ENCODE measurements at places on chromosomes 4 and X.

DNA sequence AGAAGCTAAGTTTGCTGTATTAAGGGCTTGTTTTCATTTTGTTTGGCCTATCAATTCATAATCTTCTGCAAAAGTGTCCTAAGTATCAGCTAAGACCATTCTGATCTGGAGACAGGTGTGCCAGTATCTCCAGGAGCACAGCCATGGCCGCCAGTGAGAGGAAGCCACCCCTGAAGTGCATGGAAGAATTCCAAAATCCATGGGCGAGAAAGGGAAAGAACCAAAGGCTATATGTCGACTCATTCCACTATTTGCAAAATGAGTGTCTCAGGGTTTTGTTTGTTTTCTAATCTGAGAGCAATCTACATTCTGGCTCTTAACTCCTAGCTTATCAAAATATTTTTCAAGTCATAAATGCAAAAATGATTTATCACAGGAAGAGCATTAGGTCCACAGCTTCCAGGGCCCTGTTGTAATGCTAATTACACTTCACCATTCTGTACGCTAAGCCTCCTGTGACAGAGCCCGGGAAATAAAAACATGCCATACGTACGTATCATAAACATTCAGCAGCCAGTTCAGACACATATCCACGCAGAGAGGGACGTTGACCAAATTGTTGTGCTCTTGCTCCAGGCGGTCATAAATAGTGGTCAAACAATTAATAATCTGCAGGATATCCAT, 137.3 kb upstream of the FTHL17 start:
- no peak for DNase-seq

GRCh38 chr4:10998846-10999245, 314.3 kb upstream of the CLNK start:
- no peak for DNase-seq

- DNase-seq = no peak
Measured at GRCh38 chrX:47540754-47541538, 20.1 kb upstream of the ARAF start.

- DNase-seq = no peak
Measured at GRCh38 chr4:119317990-119318389, 3.9 kb downstream of the FABP2 start.

DNA sequence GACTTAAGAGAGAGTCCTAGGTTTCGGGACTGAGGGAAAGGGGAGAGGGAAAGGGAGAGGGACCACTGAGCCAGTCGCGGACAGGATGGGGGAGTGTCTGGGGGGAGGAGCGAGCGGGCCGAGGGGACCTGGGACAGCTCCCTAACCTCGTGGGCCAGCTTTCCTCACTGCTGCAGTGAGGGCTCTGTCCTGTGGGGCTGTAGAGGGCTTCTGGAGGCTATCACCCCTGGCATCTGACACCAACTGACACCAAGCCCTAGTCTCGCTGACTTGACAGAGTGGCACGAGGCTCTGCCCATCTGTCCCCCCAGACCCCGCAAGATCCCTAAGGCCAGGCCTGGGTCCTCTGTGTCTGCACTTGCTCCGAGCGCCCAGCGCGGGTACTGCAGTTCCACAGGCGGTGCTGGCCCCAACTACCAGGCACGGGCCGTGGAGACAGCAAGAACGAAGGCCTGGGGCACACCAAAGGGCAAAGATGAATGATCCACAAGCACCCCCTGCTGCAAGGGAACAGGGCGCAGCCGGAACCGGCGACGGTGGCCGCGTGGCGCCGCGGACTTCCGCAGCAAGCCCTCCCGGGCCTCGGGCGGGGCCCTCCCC, 465 bp downstream of the HAUS7 start:
- no peak for DNase-seq

GRCh38 chr4:120853161-120853935, 69.2 kb downstream of the PRDM5 start:
- DNase-seq = no peak

- no peak for DNase-seq
Measured at GRCh38 chr4:76957004-76957738, 7.6 kb downstream of the SEPTIN11 start.

- DNase-seq = no peak
Measured at GRCh38 chrX:39381422-39381821, 580.2 kb downstream of the MID1IP1 start.

DNA sequence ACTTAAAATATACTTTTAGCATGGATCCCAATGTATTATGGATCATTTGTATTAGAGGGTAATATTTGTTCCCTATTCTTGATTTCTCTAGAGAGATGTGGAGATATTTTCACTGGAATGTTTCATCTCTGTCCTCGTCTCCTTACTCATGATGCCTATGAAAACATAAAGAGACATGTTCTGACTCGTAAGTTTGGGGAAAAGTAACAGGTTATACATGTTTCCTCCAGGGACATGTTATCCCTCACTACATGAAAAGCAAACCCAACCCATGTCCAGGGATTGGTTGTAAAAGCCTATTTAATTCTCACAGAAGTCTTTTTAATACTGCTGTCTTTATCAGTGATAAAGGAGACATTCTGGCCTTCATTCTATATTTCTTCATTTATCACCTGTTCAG, 621.4 kb downstream of the GABRG1 start:
- no peak for DNase-seq

DNA sequence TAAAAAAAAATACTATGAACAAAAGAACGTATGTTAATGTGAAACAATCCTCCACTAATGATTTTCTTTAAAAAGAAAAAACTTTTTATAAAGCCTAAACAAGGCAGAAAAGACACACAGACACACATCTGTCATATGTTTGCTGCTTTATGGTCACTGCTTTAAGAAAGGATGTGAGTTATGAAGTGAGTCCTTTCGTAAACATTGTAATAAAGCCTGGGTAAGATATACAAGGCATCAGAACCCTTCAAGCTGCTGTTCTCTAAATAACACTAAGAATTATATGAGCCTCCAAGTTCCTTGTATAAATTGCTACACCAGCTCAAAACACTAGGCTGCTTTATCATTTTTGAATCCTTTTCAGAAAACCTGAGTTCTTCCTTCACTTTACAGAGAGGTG, 81.6 kb downstream of the FBXO8 start:
- DNase-seq = no peak

- no peak for DNase-seq
Measured at GRCh38 chrX:13692771-13693231, 3.9 kb downstream of the RAB9A start.

DNA sequence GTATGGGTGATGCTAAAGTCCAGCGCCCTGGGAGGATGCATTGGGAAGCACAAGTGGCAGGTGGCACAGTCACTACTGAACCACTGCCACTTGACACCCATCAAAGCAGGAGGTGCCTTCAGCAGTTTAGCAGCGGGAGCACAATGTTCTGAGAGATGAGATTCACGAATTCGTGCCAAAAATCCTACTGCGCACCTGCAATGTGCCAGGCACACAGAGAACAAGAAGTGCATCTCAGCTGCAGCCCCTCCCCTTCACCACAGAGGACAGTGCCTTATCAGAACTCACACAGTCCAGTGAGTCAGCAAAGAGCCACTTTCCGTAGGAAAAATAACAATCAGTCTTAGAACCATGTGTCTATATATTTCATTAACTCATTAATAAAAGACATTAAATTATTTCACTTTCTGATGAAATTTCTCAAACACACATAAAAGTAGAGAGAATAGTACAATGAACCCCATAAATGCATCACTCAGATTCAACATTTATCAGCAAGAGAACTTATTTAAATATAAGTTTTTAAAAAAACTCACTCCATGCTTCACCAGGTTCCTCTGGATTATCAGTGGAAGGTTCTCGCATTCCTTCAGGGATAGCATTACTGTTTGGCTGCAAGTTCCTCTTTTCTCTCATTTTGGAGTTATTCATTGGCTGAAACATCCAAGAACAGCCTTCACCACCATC, 47.0 kb downstream of the BEND2 start:
- no peak for DNase-seq

DNA sequence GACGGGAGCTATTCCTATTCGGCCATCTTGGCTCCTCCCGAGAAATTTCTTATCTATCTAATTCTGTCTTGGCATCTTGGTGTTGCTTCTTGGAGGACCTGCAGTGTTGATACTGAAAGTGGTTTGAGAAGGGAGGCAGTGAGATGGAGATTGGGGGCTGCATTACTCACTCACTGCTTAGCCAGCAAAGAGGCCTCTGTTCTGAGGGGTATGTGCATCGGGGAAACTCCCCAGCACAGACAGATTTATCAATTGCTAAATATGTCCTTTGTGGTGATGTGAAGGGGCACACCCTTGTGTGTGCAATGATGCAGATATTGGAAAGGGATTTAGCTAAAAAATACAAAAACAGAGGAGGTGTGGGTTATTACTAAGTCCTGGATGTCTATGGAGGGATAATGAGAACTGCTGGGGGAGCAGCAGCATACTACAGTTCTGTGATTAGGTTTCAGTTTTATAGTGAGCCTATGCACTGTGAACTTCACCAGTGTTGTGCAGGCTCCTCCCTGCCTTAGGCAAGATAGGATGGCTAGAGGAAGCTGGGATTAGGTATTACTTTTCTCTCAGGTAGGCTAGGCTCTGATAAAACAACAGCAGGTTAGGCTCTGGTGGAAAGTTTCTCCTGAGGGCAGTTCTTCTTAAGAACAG, 279.0 kb downstream of the HS3ST1 start:
- DNase-seq = no peak

DNA sequence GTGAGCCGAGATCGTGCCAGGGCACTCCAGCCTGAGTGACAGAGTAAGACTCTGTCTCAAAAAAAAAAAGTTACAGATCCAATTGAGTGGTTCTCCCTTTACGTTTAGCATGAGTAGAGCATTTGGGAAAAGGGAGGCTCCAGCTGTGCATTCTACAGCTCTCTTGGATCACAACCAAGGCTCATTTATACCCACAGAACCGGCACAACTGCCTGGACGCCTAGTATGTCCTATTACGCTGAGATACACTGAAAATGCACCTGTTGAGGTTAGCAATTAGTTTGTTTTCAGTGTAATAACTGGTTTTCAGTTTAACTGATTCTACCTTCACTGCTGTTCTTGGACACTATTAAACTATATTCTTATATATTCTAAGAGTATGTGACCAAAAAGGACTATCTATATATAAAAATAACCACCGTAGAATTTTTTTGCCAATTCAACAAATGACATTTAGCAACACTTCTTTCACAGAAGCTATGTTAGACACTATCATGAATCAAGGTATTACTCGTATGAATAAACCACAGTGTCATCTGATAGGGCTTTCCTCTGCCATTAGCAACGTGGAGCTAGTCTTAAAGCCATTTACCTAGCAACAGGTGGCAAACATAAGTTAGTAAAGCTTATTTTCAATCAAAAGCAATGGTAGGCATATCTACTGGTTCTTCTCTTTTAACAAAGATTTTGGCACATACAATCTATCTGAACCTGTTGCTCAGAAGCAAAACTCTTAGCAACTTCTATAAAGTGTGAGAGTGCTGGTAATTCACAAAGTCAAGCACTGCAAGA, 3.6 kb downstream of the OTUD4 start:
- no peak for DNase-seq

DNA sequence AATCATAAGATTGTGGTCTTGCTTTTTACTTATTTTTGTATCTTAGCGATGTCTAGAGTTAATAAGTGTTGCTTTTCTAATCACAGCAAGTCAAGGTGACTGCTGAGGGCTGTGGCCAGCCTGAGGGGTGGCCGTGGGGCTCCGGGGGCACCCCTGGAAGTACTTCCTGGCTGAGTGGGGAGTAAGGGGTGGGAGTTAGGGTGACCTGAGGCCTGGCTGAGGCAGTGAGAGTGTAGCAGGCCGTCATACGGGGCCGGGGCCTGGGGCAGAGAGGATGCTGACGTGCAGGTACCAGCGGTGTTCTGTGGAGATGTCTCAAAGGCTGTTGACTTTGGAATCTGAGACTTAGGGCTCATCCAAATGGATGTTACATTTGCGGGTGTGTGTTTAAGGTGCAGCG, 29.3 kb downstream of the PIGG start:
- DNase-seq = no peak

GRCh38 chrX:19912-20571, 261.1 kb upstream of the PLCXD1 start:
- DNase-seq = no peak

DNA sequence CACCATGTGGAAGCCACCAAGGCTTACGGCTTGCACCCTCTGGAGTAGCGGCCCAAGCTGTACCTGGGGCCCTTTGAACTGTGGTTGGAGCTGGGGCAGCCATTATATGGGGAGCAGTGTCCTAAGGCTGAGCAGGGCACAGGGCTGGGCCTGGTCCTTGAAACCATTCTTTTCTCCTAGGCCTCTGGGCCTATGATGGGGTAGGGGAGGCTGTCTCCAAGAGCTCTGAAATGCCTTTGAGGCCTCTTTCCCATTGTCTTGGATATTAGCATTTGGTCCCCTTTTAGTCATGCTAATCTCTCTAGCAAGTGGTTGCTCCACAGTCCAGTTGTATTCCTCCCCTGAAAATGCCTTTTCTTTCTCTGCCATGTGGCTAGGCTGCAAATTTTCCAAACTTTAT, 96.4 kb upstream of the ARX start:
- DNase-seq = no peak

- no peak for DNase-seq
Measured at GRCh38 chrX:136210243-136210642, 41.0 kb downstream of the MAP7D3 start.

GRCh38 chrX:49184294-49185281, 1.6 kb downstream of the PRICKLE3 start:
- DNase-seq = no peak

DNA sequence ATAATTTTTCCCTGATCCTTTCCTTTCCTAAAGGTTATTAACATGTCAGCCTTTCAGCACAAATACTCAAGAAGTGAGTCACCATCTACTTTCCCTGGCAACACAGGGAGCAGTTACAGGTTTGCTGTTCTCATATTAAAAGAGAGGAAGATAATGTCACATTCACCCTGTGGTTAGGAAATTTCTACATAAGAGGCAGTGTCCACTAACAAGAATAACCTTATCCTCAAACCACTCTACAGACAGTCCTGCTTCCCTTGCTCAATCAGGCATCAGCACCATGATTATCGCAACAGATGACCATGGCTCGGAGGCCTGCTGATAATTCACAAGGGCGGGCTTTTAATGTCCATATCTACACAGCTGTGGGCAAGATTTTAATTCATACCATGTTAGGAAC, 30.9 kb downstream of the RNF150 start:
- no peak for DNase-seq

- DNase-seq = no peak
Measured at GRCh38 chr4:188606635-188607034, 467.4 kb downstream of the TRIML1 start.

GRCh38 chr4:90095000-90095399, 32.2 kb upstream of the CCSER1 start:
- no peak for DNase-seq

GRCh38 chr4:69855822-69856221, 4.1 kb downstream of the SULT1E1 start:
- DNase-seq = no peak

DNA sequence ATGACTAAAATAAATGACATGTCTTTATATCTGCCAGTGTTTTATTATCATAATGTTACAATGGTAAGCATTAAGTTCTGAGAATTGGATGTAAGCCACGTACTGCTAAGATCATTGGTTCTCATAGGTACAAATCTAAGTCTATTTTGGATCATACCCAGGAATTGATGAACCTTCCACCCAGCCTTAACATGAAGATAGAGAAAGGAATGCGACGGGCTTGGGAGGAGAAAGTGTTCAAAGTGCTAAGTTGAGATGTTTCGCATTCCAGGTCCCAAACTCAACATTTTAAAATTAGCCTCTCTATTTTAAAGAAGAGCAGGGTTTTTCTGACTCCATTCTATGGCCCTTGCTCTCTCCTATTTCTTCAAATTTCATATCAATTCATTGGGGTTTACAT, 54.9 kb upstream of the FRAS1 start:
- no peak for DNase-seq

All from stimulated activated CD8-positive, alpha-beta memory T cell treated with anti-CD3 and anti-CD28 coated beads, Interleukin-4, amount 100 ng/mL, for 4 hours (primary cell).